Breast epithelium (tissue), 4 donors: ENCODE measurements at places on chromosomes 16 and 17.

DNA sequence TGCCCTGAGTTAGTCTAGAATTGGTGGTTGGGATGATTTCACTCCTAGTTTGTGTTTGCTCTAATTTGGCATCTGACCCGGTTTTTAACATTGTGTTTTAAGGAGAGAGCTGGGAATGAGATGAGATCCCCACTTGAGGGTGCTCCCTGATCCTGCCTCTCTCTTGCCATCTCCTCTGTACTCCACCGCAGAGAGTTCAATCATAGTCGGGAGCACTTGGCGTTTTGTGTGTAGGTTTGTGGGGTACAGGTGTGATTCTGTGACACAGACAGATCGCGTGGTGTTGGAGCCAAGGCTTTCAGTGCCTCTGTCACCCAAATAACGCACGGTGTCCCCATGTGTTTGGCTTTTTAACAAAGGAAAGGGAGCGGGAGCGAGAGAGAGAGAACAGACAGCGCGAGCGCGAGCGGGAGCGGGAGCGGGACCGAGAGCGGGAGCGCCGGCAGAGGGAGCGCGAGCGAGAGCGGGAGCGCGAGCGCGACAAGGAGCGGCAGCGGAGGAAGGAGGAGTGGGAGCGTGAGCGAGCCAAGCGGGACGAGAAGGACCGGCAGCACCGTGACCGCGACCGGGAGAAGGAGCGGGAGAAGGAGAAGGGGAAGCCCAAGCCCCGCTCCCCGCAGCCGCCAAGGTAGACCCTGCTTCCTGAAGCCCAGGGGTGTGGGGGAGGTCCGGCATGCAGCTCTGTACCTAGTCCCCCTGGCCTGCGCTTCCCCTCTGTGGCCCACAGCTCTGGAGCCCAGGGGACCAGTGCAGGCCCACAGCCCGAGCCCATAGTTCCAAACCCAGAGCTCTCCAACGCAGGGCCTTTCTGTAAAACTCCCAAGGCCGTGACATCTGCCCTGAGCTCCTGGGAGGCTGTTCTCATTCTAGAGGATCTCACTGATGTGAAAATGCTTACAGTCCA is 27.2 kb upstream of the IL17C start:
- DNase-seq, result no peak
- peaks cover 7% of the 10 kb centered on the region for H3K36me3 ChIP-seq
- H3K4me1 ChIP-seq, result no peaks in the 10 kb centered on the region
- H3K27me3 ChIP-seq, result no peaks in the 10 kb centered on the region
- H3K4me3 ChIP-seq, result no peak overlapping the region

DNA sequence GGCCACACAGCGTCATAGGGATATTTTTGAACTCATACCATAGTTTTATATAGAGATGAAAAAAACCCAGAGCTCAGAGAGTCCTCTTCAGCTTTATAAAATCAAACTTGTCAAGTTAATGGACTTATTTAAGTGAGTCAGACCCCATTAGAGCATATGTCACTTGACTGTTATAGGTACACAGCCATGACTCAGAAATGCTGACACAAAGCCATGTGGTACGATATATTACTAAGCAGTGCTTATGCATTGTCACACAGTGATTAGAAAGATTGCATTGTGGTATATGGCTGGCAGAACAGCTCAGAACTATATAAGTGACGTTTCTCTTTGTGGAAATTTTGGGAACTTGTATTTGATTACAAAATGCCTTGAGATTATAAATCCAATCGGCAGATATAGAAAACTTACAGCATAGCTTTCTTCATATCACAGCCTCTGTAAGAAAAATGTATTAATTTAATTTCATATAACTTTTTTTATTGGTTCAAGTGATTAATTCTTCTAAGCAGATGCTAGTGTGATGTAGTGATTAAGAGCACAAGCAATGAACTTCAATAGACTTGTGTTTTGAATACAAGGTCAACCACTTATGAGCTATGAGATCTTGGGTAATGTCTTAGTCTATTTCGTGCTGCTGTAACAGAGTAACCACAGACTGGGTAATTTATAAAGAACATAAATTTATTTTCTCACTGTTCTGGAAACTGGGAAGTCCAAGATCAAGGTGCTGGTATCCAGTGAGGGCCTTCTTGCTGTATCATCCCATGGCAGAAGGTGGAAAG is 25.8 kb upstream of the GINS3 start:
- no peak overlapping the region for H3K27ac ChIP-seq
- no peak for DNase-seq
- no peaks in the 10 kb centered on the region for H3K4me1 ChIP-seq
- H3K36me3 ChIP-seq, result no peaks in the 10 kb centered on the region
- no peak overlapping the region for H3K4me3 ChIP-seq
- no peaks in the 10 kb centered on the region for H3K27me3 ChIP-seq

DNA sequence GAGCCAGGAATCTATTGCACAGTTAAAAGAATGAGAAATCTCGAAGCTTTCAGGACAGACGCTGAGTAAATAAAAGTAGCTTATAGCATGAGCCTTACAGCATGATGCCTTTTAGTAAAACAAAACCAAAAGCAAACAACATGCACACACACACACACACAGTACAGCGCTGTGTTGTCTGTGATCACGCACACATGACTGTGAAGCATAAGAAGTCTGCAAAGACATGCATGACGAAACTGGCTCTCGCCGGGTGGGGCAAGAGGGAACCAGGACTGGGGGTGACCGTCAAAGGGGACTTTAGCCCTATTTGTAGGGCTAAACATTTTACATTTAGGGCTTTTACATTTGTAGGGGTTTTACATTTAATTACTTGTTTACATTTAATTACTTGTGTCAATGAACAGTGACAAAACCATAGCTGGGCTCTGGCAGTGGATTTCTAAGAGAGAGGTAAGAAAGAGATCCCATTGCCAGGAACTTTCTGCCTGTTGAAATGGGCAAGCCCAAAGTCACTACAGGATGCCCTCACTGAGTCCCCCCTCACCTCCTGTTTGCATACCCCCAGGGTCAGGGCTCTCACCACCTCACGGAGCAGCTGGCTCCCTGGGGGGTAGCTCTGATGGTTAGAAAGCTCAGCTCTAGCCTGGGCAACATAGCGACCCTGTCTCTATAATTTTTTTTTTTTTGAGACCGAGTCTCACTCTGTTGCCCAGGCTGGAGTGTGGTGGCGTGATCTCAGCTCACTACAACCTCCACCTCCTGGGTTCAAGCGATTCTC is 2.0 kb upstream of the TNFRSF13B start:
- DNase-seq, result no peak
- H3K4me3 ChIP-seq, result no peak overlapping the region
- no peak overlapping the region for H3K27ac ChIP-seq
- no peaks in the 10 kb centered on the region for H3K36me3 ChIP-seq
- H3K27me3 ChIP-seq, result no peaks in the 10 kb centered on the region

DNA sequence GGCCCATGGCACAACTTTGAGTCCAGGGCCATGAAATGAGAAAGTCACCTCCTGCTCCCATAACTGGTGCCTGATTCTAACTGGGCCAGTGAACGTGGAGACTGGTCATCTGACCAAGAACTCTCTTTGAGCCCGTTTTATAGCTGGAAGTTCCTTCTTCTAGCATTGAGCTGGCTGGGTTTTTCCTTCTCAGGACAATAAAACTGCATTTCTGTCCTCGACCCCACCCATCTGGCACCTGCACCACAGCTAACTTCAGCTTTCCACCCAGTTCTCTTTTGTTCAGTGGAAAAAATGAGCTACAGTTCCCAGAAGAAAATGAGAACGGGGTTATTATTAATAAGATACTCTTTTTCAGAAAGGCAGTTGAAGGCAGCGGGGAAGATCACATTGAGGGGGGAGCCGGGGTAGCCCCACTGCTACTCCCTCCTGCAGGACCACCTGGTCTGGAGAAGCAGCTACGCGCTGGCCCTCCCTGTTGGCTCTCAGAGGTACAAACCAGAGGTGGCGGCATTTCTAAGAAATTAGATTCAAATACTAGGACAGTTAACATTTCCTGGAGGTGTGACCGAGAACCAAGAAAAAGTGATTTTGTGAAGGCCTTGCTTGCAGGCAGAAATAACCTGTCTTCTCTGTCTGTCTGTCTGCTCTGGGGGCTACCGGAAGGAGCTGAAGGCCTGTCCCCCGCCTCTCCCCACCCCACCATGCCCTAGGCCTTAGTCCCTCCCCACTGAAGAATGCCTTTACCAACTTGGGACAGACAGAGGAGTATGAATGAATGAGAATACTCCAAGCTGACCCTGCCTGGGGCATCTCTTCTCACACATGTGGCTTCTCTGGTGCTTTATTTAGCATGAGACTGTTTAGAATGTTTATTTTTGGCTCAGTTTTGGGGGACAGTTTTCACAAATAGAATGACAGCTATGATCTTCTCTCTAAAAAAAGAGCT is 123.9 kb downstream of the XYLT1 start:
- H3K4me3 ChIP-seq, result no peak overlapping the region
- no peaks in the 10 kb centered on the region for H3K4me1 ChIP-seq
- H3K27me3 ChIP-seq, result no peaks in the 10 kb centered on the region
- no peak overlapping the region for H3K27ac ChIP-seq
- DNase-seq, result no peak

- H3K27me3 ChIP-seq, result no peaks in the 10 kb centered on the region
- DNase-seq, result no peak
- H3K27ac ChIP-seq, result no peak overlapping the region
- no peak overlapping the region for H3K4me3 ChIP-seq
- no peaks in the 10 kb centered on the region for H3K4me1 ChIP-seq
- H3K36me3 ChIP-seq, result no peaks in the 10 kb centered on the region
Observed at GRCh38 chr17:27533874-27534815, 77.9 kb downstream of the KSR1 start.

DNA sequence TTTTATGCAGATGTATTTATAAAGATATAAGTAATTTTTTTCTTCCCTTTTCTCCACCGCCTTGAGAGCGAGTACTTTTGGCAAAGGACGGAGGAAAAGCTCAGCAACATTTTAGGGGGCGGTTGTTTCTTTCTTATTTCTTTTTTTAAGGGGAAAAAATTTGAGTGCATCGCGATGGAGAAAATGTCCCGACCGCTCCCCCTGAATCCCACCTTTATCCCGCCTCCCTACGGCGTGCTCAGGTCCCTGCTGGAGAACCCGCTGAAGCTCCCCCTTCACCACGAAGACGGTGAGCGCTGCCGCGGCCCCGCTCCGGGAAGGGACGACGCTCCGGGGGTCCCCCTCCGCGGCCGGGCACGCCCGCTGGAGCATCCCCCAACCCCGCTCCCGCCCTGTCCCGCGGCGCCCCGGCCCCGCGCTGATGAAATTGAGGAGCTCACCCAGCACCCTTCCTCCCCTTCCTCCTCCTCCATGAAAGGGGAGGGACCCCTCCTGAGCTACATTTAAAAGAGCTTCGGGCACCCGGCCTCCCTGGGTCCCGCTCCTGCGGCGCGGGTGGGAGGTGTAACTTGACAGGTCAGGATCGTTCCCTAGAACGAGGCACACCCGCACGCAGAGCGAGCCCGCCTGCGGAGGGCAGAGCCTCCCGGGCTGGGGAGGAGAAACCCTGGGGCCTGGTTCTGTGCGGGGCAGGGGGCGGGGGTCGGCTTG is 706 bp downstream of the HLF start:
- no peaks in the 10 kb centered on the region for H3K36me3 ChIP-seq
- DNase-seq, result no peak
- peak overlapping the region; percentile 87 for H3K4me3 ChIP-seq
- no peaks in the 10 kb centered on the region for H3K4me1 ChIP-seq
- no peaks in the 10 kb centered on the region for H3K27me3 ChIP-seq

DNA sequence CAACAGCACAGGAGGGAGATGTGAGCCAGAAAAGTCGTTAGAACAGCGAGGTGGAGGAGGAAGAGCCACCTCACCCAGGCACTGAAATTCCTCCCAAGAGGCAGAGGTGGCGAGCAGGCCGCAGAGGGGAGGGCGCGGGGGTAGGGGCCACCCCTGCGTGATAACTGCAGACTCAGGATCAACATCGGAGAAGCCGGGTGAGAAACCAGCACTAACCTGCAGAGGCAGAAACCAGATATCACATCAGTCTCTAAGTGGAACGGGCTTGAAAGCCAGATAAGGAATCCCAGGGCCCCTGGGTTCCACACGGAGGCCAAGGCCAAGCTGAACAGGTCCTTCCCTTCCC is 39.4 kb upstream of the ZC3H18 start:
- no peaks in the 10 kb centered on the region for H3K36me3 ChIP-seq
- H3K4me3 ChIP-seq, result no peak overlapping the region
- DNase-seq, result no peak
- H3K27ac ChIP-seq, result no peak overlapping the region

GRCh38 chr16:86344586-86344871 is 165.8 kb upstream of the FOXF1 start:
- no peaks in the 10 kb centered on the region for H3K27me3 ChIP-seq
- no peaks in the 10 kb centered on the region for H3K36me3 ChIP-seq
- no peaks in the 10 kb centered on the region for H3K4me1 ChIP-seq

DNA sequence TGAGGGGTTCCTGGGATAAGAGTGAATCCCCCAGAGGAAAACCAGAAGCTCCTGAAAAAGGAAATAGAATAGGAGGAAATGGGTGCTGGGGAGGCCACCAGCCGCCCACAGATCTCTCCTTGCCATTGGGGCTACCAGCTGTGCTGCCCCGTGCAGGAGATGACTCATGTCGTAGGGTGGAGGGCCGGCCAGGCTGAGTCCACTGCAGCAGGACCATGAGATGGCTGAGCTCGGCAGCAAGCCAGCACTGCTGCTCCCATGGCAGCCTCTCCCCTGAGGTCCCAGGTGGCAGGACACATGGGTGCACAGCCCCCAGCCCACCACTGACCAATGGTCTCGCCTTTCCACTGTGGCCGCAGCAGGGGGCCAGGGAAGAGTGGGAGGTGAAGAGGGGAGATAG is 95.5 kb downstream of the GNAO1 start:
- no peak overlapping the region for H3K4me3 ChIP-seq
- no peaks in the 10 kb centered on the region for H3K36me3 ChIP-seq
- no peak overlapping the region for H3K27ac ChIP-seq
- DNase-seq, result no peak

GRCh38 chr17:80499961-80500665 is 23.7 kb upstream of the NPTX1 start:
- H3K4me3 ChIP-seq, result no peak overlapping the region
- no peaks in the 10 kb centered on the region for H3K4me1 ChIP-seq
- no peak for DNase-seq
- H3K27me3 ChIP-seq, result no peaks in the 10 kb centered on the region
- no peak overlapping the region for H3K27ac ChIP-seq

DNA sequence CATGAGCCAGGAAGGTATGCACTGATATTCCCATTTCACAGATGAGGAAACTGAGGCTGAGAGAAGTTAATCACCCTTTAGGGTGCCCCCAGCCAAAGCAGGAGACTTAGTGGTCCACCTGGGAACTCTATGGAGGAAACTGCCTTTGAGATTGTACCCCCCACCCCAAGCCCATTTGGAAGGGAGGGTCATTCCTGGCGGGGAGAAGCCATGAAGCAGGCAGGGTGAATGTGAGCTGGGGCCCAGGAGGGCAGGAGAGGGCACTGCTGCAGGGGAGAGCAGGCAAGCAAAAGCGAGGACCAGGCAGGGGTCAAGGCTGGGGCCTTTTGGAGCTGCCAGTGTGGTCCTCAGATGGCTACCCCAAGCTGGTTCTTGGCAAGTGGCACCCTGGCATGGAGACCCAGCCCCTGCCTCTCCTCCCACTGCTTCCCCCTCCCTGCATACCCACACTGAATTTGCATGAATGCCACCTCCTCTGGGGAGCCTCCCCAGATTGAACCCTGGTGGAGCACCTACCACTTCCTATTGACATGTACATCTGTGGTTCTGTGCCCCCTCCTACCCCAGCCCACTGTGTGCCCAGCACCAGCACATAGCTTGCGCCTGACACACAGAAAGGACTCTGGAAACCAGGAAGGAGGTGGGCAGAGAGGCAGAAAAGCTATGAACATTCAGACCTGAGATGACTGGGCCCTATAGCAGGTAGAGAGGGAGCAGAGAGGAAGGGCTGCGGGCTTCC is 965 bp upstream of the TMC6 start:
- H3K4me1 ChIP-seq, result peaks cover 5% of the 10 kb centered on the region
- H3K27ac ChIP-seq, result peak overlapping the region; percentile 90
- no peak for DNase-seq
- no peaks in the 10 kb centered on the region for H3K36me3 ChIP-seq
- no peaks in the 10 kb centered on the region for H3K27me3 ChIP-seq

GRCh38 chr17:17815062-17815406 is 21.8 kb downstream of the SREBF1 start:
- no peaks in the 10 kb centered on the region for H3K27me3 ChIP-seq
- no peak overlapping the region for H3K4me3 ChIP-seq
- peak overlapping the region; percentile 21 for H3K27ac ChIP-seq
- no peak for DNase-seq
